ENCODE measurements at places on chromosomes 16 and 17.

DNA sequence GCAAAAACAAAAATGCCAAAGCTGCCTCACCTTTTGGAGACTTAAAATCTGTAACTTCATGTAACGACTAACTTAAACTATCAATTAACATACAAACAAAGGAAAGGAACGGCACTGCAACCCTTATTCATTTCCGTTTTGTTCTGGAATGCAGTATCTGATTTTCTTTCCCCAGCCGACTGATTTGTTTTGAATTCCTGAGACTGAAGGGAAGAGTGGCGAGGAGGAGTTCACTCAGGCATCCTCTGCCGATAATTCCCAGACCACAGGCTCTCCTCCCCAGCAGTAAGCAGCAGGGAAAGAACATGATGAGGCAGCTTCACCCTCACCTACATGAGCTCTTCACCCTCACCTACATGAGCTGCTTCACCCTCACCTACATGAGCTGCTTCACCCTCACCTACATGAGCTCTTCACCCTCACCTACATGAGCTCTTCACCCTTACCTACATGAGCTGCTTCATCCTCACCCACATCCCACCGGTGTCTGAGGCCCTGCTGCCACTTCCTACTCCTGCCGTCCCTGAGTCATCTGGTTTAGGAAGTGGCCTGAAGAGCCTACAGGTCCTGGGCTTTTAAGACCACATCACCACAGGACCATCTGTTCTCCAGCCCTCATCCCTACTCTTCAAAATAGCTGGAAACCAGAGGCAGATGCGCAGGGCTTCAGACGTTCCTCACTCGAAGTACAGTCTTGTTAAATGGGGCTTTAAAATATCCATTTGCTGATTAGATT lies 168.0 kb upstream of the RPH3AL start:
- DNase-seq, result no peak

DNA sequence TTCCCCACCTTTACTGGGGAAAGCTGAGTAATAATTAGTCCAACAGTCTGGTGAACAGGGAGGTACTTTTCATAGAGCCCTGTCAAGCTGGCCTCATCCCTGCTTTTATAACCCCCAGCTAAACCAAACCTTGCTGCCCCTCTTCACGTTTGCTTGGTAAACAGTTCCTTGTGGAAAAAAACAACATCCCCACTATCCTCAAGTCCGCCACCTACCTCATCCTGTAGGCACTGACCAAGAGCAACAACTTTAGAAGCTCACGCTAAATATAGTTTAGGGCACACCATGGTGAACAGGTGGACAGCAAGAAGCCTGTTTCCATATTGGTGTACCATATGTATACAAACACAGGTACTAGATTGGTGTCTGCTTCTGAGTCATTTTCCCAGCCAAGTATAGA lies 16.5 kb downstream of the NFE2L1 start:
- DNase-seq, result no peak

- DNase-seq, result no peak
Observed at GRCh38 chr17:27217631-27218030, 76.3 kb upstream of the WSB1 start.

DNA sequence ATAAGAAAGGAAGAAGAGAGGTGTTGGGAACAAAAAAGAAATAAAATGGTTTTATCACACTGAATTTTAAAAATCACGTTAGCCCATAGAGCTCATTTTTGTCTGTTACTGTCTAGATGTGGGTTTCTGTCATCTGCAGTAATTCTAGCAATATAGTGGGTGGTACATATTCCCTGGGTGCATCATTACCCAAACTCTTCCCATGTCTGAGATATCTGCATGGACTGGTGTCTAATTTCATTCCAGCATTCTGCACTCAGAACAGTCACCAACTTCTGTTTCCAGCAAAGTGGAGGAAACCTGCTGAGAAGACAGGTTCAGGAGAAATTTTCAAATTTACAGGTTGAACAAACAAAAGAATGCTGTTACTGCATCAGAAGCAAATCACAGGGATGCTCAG lies 263.8 kb downstream of the CDH11 start:
- DNase-seq, result no peak

- peak; percentile 76 for DNase-seq
Observed at GRCh38 chr16:10078541-10078949, 103.7 kb downstream of the GRIN2A start.

DNA sequence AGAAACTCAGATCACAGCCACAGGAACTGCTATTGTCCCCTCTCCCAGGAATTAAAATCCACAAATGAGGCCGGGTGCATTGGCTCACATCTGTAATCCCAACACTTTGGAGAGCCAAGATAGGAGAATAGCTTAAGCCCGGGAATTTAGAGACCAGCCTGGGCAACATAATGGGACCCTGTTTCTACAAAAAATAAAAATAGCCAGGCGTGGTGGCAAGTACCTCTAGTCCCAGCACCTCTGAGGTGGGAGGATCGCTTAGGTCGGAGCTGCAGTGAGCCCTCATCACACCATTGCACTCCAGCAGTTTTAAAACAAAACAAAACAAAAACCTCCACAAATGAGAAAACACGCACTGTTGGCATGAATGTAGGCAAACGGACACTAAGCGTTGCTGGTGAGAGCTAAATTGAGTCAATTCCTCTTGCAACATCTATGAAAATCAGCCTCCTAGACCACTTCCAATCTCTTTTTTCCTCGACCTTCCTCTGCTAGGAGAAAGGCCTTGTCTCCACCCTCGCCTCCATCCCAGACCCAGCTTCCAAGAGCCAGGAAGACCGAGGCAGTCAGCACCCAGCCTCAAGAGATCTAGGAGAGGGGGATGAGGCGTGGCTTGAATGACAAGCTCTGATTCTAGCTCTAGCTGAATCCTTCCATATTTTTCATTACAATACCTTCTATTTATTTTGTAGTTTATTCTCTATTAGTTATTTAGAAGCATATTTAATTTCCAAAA lies 14.8 kb downstream of the TLE7 start:
- DNase-seq, result no peak

DNA sequence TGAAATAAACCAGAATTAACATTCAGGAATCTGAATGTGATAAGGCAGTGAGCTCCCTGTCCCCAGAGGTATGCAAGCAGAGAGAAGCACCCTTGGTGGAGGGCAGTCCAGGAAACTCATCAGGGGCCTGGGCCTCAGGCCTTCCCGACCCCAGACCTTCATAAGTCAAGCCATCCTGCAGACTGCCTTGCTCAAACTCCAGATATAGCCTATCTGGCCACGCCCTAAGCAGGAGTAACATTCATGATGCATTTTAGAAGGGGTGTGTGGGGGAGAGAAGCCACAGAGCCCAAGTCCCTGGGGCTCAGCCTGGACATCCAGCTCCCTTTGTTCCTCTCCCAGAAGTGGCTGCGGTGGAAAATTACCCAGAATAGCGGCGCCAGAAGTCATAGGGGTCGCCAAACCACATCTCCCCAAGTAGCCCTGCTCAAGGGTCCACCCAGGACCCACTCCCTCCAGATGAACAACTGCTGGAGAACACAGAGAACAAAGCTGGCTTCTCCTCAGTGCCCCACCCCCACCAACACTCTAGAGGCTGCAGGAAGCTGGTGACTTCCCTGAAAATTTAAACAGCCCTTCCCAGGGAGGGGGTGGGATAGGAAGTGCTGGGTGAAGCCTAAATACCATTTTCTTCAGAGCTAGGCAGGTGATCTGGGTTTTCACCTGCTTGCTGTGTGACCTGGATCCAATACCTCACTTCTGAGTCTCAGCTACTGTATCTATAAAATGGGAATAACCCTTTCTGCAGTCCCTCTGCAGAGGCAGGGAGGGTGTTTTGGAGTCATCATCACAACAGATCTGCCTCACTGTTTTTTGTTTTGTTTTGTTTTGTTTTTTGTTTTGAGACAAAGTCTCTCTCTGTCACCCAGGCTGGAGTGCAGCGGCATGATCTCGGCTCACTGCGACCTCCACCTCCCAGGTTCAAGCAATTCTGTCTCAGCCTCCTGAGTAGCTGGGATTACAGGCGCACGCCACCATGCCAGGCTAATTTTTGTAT lies 1.5 kb upstream of the SREBF1 start:
- DNase-seq, result peak; percentile 72

DNA sequence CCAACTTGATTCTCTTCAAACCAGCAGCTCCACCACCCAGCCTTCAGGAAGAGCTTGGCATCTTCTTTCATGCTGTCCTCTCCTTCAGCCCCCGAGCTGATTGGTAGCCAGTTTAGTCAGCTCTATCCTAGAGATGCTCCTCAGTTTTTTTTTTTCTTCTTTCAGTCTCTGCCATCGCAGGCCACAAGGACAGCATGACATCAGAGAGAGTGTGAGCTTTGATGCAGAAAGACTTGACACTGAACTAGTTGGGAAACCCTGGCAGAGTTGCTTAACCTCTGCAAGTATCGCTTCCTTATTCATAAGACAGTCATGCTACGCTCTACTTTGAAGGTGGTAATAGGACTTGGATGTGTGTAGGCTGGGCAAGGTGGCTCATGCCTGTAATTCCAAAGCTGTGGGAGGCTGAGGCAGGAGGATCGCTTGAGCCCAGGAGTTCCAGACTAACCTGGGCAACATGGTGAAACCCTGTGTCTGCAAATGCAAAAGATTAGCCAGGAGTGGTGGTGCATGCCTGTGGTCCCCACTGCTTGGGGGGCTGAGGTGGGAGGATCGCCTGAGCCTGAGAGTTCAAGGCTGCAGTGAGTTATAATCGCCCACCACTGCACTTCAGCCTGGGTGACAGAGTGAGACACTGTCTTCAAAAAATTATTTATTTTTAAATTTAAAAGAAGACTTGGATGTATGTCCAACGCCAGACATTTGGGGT lies 2.6 kb downstream of the CD300LB start:
- DNase-seq, result no peak

DNA sequence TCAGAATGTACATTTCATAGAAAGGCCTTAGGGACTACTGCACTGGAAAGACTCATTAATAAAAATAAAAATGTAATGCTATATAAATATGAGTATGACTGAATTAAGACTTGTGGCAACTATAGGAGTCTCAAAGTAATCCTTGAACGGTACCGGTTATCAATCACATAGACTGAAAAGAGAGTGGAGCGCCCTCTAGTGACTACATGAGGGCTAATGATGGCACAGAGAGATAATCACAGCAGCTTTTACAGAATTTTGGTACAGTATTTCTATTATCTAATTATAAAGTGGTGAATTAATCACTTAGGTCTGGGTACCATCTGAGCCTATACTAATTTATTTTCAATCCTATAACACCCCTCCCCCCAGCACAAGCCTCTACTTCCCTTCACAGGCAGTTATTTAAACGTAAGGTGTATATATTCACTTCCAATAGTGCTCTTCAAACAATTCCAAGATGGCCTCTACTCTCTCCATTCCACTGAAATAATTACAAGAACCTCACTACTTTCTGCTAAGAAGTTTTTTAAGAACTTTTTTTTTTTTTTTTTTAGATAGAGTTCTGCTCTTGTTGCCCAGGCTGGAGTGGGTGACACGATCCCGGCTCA lies 40.7 kb upstream of the ANKFY1 start:
- no peak for DNase-seq

DNA sequence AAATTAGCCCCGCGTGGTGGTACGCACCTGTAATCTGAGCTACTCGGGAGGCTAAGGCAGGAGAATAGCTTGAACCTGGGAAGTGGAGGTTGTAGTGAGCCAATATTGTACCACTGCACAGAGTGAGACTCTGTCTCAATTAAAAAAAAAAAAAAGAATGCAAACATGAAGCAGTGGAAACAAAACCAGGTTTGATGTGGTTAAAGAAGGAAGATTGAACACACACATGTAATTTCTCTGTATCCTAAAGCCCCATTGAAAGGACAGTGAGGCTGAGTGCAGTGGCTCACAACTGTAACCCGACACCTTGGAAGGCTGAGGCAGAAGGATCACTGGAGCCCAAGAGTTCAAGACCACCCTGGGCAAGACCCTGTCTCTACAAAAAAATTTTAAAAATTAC lies 26.5 kb upstream of the SBK1 start:
- DNase-seq, result no peak

GRCh38 chr16:4675864-4676786 lies 17.2 kb upstream of the NUDT16L1 start:
- no peak for DNase-seq

DNA sequence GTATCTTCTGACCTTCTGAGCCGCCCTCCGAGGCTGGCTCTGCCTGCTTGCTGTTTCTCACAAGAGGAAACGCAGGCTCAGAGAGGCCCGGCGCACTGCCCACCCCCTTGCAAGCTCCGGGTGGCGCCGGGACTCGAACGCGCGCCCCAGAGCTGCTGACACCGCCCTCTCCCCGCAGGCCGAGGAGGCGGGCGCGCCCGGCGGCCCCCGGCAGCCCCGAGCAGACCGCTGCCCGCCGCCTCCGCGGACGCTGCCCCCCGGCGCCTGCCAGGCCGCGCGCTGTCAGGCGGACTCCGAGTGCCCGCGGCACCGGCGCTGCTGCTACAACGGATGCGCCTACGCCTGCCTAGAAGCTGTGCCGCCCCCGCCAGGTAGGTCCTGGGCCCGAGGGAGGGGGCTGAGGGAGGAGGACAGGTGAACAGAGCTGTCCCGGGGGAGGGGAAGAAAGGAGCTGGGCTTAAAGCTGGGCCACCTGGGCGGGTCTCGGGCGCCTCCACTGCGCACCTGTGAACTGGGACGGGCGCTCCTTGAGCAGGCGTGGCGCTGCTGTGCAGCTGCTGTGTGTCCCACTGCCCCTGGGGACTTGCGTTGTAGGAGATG lies 18.2 kb downstream of the WFDC1 start:
- DNase-seq, result peak; percentile 58

GRCh38 chr17:33987162-33987561 lies 267.9 kb upstream of the CCL2 start:
- DNase-seq, result no peak

DNA sequence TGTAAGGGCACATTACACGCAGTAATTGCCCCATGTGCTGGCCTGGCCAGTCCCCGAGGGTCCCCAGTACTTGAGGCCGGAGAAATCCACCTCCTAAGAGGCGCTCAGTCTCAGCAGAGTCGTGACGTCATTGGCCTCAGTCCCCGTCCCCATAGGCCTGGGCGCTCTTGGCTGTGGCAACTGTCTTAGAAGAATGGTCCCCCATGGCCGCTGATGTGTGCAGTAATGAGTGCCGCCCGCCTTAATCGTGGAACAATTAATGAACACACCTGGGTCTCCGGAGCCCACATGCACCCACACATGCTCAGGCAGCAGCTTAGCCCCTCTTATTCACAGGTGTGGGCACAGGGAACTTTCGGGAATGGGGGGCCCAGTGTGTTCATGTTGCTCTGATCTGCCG lies 86.5 kb upstream of the PLCG2 start:
- no peak for DNase-seq

DNA sequence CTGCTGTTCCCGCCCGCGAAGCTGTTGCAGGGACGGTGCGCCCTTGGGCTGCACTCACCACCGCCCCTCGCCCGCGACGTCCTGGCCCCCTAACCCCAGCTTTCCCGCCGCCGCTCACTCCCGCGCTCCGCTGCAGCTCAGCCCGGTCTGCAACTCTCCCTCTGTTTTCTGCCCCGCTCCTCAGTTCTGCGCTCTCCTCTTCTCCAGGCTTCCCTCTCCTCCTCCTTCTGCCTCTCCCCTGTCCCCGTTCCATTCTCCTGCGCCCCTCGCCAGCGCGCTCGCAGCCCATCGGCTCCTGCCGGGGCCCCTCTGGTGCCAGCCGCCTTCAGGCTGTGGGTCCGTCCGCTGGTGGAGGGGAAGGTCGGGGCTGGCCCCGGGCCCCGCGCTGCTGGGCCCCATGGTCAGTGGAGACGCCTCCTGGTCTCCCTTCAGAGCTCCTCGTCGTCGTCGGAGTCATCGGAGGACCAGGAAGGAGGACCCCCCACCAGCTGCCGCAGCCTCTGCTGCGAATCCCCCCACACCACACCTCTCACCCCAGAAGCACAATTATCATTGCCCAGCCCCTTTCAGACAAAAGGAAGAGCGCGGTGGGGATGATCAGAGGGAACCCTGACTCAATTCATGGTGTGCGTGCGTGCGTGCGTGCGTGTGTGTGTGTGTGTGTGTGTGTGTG lies 223.2 kb upstream of the FOXF1 start:
- DNase-seq, result peak; percentile 33

GRCh38 chr16:10552998-10553491 lies 27.4 kb downstream of the EMP2 start:
- peak; percentile 77 for DNase-seq

All from H1 (cell line).